ENCODE measurements at places on chromosomes 3 and 15.

- no peak for DNase-seq
Measured at GRCh38 chr15:74892313-74892712, 2.5 kb downstream of the MPI start.

DNA sequence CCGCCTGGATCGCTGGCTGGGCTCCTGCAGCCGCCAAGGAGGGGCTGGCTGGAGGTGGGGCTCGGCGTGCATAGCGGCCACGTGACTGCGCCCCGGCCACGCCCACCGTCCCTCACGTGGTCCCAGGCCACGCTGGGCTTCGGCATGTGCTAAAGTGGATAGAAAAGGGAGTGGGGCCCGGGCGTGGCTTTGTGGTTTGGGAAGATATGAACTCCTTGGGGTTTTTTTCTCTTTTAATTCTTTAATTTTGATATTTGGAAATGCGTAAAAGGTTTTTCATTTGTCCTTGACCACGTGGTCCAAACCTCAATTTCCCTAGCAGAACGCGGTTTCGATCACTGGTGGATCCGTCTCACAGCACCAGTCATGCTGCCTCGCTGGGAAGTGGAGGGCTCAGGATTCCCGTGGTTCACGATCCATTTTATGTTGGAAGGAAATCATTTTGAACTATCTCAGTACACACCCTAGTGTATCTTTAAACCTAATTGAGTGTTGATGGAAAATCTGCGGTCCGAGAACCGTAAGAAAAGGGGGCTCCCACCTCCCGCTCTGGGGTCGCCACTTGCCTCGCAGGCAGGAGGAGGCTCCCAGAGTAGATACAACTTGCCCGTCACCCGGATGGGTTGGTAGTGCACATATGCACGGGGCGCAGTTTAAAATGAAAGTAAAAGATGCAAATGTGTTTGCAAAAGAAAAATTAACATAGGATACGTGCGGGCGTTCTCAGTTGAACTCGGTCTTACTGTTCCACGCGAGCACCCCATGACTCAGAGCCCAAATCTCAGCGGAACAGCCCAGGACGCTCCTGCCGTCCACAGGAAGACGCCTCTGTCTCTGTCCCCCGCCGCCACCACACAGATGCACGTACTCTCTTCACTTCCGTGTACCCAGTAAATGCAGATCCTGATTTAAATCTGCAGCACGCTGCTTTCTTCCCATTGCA is 141.9 kb downstream of the PGPEP1L start:
- peak; percentile 83 for DNase-seq

- no peak for DNase-seq
Measured at GRCh38 chr15:94193906-94194305, 37.5 kb upstream of the MCTP2 start.

GRCh38 chr3:49120438-49121131 is at the start of gene USP19:
USP19 (minus strand) TSS chr3:49120823; CDS start chr3:49119145, 1,678 bp downstream.
- peak; percentile 91 for DNase-seq

DNA sequence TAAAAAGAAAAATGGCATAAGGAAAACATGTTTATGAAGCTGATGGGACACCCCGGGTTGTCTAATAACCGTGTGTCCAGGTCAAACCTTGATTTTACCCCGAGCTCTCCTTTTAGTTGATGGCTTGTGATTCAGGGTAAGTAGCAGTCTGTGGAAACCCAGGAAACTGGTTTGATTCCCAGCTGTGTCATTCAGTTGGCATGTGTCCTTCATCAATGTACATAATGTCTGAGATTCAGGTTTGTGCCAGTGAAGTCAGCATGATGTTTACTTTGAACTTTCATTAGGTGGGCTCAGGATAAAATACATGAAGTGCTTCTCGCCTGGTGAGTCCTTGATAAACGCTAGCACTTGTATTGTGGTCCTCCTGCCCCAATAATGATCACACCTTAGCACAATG is 4.3 kb upstream of the COPG1 start:
- DNase-seq: peak; percentile 49

DNA sequence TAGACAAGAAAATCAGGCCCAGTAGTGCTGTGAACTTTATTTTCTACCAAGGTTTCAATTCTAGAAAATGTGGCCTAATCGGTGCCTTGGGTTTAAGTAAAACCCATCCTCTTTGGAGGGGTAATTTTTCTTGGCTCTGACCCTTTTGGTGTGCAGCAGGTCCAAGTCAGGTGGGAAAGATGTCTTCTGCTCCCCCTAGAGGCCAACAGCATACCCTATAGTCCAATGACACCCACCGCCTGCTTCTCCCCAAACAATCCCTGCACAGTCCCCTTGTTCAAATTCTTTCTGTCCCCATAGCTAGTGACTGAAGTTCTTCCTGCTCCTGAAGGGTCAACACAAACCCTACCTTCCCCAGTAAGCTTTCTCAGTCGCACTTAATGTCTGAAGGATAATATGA is 261.8 kb upstream of the GOLGA6L4 start:
- DNase-seq: no peak

DNA sequence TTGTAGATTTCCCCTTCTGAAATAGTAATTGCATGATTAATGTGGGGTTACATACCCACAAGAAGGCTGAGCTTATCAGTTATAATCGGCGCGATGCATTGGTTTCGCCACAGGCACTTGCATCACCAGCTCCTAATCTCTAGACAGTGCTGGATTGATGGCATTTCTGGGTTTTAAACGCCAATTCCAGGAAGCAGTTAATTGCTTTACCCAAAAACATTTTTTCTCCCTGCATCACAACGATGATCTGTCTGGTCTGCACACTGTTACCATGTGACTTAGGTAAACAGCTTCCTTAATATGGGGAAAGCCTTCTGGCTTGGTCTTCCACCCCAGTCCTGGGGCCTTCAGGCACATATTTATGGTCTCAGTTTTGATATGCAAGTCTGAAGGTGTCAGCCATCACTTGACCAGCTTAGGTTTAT is 70.0 kb upstream of the HEG1 start:
- peak; percentile 91 for DNase-seq

- no peak for DNase-seq
Measured at GRCh38 chr15:68470049-68470742, 38.2 kb upstream of the ITGA11 start.

DNA sequence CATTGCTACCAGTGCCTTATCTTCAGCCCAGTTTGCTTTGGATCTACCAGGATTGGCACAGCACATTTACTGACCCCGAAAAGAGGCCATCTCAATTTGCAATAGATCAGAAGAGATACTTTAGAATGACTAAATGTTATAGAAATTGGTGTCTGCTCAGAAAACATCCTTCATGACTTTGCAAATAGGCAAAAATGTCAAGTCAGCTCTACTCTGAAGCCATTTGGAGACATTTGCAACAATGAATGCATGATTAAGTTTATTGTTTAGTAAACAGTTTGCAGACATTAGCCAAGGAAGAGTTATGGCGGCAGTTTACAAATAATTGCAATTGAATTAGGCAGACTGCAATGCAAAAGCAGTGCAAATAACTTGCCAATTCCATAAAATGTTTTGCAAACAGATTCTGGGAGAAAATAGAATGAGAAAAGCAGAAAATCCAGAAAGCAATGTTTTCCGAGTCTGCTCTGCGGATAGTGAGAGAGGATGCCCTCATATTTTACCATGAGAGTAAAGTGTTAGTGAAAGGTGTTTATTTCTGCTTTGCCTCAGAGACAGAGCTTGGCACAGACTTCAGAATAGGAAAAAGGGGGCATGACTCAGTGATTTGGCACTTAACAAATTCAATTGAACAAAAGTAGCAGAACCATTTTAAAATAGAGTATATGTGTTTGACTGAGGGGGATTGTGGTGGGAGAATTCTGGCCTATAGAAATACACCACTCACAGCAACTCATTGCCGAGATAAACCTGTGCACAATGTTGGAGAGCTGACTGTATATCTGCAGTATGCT is 334.9 kb upstream of the NR2F2 start:
- DNase-seq: peak; percentile 27

GRCh38 chr15:41336549-41336948 is 3.9 kb downstream of the NUSAP1 start:
- no peak for DNase-seq

GRCh38 chr3:111904376-111905241 is 45.5 kb downstream of the PHLDB2 start:
- DNase-seq: peak; percentile 94

DNA sequence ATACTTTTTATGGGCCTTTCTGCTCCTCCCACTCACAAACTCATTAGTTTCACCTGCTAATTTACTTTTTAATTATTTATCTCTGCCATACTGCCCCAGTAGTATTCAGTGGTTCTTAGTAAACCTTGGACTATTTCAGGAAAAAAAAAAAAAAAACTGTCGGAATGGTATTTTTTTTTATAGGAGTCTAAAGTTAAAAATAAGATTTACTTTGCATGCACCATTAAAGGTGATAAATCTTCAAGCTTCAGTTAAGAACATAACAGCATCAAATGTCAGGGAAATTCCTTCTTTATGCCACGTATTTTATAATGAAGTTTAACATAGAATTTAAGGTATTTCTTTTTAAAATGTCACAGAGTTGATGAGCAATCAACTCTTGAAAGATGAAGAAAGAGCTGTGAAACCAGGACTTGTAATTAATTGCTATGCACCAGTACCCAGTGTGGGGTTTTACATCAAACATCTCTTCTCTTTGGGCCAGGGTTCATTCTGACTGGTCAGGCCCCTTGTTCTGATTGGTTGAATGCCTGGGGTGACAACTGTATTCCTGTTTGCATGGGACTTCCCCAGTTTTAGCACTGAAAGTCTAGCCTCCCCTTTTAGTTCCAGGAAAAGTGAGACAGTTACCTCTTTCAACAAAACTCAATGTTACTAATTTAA is 40.3 kb upstream of the PTPRG start:
- no peak for DNase-seq

DNA sequence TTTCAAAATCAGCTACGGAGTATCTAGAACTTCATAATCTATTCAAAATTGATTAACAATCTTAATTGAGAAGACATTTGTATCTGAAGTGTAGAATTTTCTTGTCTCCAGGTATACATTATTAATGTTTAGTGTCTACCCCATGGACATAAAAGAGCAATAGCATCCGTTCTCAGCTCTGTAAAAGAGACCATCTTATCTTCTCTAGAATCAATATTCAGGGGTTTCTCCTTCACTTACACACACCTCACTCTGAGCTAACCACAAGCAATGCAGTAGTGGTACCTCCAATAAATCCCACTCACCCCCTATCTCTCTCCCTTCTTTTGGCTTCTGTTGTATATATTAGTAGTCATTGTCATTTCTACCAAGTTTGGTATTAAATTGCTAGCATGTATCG is 16.2 kb downstream of the MBNL1 start:
- DNase-seq: no peak

DNA sequence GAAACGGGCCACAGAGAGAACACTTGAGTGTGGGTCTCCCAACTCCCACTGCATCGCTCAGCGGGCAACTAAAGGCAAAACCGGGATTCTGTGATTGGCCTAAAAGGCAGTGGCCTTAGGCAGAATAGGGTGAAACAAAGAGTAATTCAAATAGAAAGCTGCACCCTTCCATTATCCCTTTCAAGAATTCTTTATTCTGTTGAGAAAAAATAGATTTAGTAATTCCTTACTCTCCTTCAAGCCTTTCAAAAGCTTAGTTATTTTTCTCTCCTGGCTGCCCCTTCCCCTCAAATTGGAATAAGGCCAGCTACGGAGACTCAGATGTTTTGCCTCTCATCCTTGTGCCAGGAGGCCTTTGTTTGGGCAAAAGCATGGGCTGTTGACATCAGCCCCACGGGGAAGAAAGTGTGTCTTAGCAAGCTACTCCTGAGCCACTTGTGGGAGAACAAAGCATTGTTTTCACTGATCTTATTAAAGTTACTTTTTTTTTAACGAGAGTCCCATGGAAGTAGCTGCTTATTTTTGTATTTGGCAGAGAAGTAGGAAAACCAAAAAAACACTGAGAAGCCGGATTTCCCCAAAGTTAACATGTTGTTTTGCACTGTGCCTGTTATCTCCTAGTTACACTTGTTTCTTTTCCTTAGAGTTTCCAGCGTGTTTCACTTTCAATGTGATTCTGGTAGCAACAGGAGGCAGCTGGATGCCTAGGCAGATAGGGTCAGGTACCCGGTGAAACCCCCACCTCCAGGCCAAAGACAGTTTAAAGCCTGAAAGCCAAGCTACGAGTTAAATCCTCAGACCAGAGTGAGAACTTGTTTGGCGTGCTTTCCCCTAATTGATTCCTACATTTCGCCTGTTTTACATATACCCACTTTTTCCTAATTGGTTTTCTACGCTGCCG is 2.2 kb downstream of the ST6GAL1 start:
- DNase-seq: no peak

- peak; percentile 22 for DNase-seq
Measured at GRCh38 chr3:45958321-45958791, 15.1 kb downstream of the CXCR6 start.

- peak; percentile 35 for DNase-seq
Measured at GRCh38 chr15:100663915-100664281, 61.5 kb downstream of the ASB7 start.

DNA sequence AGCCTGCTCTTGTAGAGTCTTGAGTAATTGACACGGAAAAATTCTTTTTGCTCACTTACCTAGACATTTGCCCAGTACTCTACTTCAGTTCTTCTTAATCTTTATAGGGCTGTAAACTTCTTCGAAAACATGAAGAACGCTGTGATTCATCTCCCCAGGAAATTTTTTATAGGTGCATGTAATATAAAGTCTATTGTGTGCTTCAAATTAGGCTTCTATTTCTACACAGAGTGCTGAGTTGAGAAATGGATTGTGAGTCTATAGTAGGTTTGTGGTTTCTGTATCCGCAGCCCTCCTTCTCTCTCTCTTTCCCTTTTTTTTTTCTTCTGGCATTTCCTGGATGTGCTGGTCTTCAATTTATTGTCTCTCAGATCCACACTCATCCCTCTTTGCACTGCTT is 183.3 kb upstream of the DCBLD2 start:
- peak; percentile 50 for DNase-seq

DNA sequence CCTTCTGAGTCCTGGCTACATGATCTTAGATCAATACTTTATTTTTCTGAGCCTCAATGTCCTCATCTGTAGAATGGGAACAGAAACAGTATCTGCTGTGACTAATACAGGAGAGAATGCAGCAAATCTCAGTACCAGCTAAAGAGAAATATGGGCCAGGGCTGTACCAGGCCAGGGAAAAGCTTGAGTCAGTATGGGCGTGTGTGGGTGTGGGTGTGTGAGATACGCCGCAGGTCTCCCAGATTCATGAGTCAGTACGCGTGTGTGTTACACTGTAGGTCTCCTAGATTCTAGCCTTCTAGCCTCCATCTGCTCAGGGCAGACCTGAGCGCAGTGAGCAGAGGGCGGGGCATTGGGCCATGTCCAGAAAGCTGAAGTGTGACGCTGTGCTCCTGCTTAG is 15.2 kb downstream of the GNAI2 start:
- DNase-seq: peak; percentile 98

- DNase-seq: no peak
Measured at GRCh38 chr3:27554706-27555105, 70.5 kb upstream of the SLC4A7 start.

Measured in ELR (cell line).